ENCODE measurements at places on chromosomes 12 and 14.
A peak's percentile ranks its signal among the peaks of the same experiment; 100 is the strongest.

DNA sequence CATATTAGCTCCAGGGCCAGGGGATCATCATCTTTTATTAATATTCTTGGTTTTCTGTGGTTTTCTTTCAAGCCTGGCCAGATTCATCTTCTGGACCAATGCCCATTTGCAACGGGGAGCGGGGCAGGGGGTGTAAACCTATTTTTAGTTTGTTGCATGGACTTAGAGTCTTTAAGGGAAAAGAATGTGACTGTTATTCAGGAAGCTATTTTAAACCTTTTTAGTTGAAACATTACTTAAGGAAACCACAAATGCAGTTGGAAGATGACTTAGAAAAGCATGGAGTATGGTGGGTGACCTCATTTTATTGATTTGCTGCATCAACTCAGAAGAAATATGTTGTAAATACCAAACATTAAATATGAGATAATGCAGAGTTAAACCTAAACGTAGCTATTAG, 368.4 kb upstream of the E2F7 start:
- DNase-seq, result peak; percentile 4

GRCh38 chr12:68231229-68231628, 5.6 kb upstream of the IL26 start:
- no peak for DNase-seq

GRCh38 chr14:98173305-98173704, 1098.7 kb downstream of the BCL11B start:
- no peak for DNase-seq

DNA sequence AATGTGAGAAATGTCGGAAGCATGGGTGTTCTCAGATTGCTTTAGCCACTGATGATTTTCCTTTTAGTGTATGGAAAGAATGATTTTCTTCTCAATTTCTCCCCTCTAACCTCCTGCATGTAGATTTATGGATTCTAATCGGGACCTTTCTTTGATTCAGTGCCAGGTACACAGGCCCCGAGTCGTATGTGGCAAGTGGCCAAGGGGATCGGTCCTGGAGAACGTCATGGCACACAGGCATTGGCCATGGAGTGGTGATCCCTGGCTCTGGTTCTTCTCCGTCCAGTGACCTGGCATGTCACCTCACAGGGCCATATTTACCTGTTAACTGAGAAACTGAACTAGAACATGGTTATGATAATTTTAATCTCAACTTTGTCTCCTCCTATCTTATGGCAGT, 58.1 kb downstream of the ETV6 start:
- no peak for DNase-seq

GRCh38 chr14:23864259-23864658, 89.3 kb upstream of the DHRS4 start:
- DNase-seq, result no peak

GRCh38 chr12:108779998-108780688, 48.8 kb upstream of the CORO1C start:
- peak; percentile 29 for DNase-seq

- no peak for DNase-seq
Measured at GRCh38 chr12:94534278-94534677, 74.6 kb upstream of the CEP83 start.

DNA sequence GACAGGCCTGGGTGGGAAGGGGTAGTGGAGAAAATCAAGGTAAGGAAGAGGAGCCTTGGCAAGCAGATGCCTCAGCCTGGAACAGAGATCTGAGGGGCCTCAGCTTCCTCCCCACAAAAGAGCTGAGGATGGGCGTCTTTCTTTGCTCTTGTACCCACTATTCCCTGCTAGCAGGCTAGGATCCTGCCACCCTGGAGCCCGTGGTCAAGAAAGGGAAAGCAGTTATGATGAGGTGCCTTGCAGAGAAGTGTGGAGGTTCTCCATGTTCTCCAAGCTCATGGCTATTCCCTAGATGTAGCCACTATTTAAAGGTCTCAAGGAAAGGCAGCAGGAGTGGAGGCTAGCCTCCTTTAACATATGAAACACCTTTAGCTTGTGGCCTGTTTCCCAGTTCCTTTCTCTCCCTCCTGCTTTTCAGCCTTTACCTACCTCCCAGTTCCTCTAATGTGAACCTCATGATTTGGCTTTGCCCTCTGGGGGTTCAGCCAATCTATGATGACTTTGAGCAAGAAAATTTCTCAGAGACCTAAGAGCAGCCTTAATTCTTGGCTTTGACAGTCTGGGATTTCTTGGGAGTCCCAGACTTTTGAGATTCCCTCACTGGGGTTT, 1.1 kb downstream of the IKZF4 start:
- no peak for DNase-seq

GRCh38 chr12:25156061-25156460, 38.9 kb downstream of the DNAI7 start:
- DNase-seq, result peak; percentile 14

Measured in adipocyte (in vitro differentiated cells).